ENCODE measurements at places on chromosomes 7 and 10.

DNA sequence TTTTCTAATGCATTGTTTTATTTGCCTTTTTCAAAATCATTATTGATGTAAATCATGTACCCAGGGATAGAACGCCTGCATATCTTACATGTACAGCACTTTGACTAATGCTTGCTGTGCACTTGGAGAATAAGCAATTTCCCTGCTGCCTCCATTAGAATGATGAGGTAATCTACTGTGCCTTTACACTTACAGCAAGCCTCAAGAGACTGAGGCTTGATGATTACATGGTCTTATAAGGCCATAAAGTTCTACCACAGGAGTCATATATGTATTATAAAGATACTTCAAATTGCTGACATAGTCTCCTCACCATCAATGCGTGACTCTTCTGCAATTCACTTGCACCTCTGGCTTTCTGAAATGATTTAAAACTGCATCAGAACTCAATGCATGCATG lies 328.6 kb upstream of the HGF start:
- DNase-seq: no peak

- no peak for DNase-seq
These were observed 50.3 kb upstream of the CABCOCO1 start for GRCh38 chr10:61612450-61612849.

DNA sequence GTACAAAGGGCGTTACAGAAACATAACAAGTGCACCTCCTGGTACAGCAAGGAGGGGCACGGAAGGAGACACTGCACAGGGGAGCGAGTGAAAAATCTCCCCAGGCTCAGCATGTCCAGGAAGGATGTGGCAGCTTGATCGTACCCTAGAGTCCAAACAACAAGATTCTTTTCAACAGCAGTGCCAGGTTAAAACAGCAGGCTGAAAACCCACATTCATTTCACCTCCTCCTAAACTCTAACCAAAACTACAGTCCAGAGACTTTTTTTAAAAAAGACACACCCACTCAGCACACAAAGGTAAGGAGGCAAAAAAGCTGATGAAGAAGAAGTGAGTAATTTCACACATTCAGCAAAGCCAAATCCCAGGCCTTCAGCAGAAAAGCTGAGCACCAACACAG lies 138.8 kb downstream of the SFMBT2 start:
- no peak for DNase-seq

- DNase-seq: peak; percentile 70
These were observed 589 bp downstream of the LDB1 start for GRCh38 chr10:102119417-102120141.

GRCh38 chr10:72847681-72848080 lies 45.9 kb upstream of the OIT3 start:
- DNase-seq: no peak

DNA sequence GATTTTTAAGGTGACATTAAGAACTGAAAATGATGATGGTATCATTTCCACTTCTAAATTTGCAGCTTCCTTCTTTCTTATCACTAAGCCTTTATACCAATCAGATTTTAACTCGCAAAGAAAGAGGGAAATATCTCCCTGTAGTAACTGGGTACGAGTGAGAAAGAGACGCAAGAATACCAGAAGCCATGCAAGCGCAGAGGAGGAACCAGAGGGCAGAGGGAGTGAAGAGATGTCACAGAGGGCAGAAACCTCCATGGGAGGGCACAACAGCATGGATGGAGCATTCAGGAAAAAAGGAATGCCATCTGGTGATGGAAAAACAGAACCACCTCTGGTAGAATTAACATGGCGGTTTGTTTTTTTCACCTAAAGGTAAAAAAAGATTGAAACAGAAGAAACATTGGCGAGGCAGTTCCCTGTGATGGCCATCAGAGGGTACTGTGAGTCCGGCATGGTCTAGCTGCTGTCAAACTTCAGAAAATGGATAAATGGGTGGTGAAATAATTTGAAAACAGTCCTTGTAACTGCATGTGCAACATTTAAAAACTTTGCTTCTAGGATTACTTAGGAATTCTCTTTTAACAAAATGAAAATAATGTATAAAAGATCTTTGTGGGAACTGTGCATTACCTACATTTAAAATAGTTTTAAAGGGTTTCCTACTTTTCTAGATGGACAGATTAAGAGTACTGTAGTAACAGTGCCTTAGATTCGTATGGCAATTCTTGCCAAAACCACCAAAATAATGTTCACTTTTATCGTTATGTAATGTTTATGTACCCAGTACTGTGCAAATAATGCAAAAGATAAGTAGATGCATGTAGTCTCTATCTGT lies 91.8 kb downstream of the ARHGAP12 start:
- DNase-seq: no peak

DNA sequence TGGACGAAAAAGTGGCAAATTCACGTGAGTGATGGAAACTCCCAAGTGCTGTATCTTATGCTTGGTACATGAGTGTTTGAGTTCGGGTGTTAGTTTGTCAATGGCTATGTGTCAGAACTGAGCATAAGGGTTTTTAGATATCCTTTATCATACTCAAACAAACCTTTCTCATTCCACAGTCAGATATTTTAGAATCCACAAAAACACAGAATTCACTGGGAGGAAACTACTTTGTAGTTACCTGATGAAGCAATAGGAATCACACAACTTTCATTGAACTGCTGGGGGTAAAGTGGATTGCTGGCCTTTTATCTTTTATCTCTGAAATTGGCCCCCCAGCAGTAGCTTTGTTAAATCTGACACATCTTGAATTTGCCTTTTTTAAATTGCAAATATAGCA lies 64.0 kb downstream of the DKK1 start:
- DNase-seq: no peak

GRCh38 chr10:91556691-91557566 lies 75.9 kb downstream of the PPP1R3C start:
- no peak for DNase-seq

- DNase-seq: no peak
These were observed 4.7 kb downstream of the CCNY start for GRCh38 chr10:35340975-35341374.

GRCh38 chr7:16178092-16178491 lies 243.2 kb downstream of the CRPPA start:
- no peak for DNase-seq

GRCh38 chr7:151461096-151461941 lies 21.4 kb upstream of the CRYGN start:
- no peak for DNase-seq

- DNase-seq: no peak
These were observed 107.5 kb downstream of the ADAM22 start for GRCh38 chr7:88041583-88041982.

GRCh38 chr10:100888957-100889356 lies 23.8 kb upstream of the SLF2 start:
- no peak for DNase-seq

- DNase-seq: no peak
These were observed 146.8 kb downstream of the ADCY1 start for GRCh38 chr7:45720989-45721388.

DNA sequence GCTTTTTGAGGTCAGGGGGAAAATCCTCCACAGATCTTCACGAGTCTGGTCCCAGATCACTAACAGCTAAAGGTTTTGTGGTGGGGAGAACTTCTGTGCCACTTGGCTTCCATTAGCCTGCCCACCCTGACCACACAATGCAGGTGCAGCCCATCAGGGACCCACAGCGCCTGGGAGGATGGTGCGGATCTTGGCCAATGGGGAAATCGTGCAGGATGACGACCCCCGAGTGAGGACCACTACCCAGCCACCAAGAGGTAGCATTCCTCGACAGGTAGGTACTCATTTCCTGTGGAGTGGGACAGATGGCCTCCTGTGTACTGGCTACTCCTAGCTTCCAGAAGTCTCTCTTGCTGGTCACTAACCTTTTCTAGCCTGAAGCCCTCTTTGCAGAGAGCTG lies 1.5 kb downstream of the FAM241B start:
- DNase-seq: no peak

- DNase-seq: peak; percentile 13
These were observed 106.4 kb downstream of the AMPH start for GRCh38 chr7:38524786-38525185.

- DNase-seq: no peak
These were observed 59.5 kb upstream of the CUX1 start for GRCh38 chr7:101757879-101758278.

GRCh38 chr10:122342293-122343134 lies 32.0 kb upstream of the PLEKHA1 start:
- DNase-seq: peak; percentile 17

- peak; percentile 93 for DNase-seq
These were observed 24.2 kb downstream of the IFIT3 start for GRCh38 chr10:89351780-89352597.

- DNase-seq: peak; percentile 37
These were observed 193.1 kb upstream of the SEMA3C start for GRCh38 chr7:81111781-81112540.

GRCh38 chr7:75644589-75644988 lies 94.2 kb downstream of the HIP1 start:
- DNase-seq: no peak

DNA sequence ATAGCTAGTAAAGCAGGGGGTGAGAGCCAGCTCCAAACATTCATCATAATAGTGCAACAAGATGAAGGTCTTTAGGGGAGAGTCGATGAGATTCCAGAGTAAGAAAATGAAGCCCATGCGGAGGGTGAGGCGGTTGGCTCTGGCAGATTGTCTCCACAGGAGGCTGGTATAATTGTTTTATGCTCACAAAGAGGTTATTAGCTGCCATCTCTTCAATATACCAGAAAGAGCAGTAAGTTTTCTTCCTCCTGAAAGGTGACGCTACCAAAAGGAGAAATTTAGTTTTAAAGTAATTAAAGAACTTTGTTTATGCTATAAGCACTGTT lies 59.2 kb upstream of the KCNIP2 start:
- DNase-seq: no peak

DNA sequence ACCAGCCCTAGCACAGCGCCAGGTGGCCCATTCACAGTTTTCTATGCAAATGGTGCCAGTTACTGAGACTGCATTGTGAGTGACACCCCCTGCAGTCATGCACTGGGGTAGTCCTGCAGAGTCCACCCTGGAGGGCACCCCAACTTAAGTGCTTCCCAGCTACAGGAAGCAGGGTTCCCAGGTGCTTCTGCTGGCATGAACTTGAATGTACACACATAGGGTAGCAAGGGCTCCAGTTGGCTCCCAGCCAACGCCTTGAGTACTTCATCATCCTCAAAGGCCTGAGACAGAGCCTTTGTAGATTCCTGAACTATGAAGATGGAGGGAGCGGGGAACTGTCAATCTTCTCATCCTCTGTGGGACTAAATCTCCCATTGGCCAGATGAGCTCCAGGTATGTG lies 11.5 kb upstream of the NPFFR1 start:
- DNase-seq: no peak

GRCh38 chr7:44391746-44392617 lies 66.6 kb upstream of the CAMK2B start:
- no peak for DNase-seq

DNA sequence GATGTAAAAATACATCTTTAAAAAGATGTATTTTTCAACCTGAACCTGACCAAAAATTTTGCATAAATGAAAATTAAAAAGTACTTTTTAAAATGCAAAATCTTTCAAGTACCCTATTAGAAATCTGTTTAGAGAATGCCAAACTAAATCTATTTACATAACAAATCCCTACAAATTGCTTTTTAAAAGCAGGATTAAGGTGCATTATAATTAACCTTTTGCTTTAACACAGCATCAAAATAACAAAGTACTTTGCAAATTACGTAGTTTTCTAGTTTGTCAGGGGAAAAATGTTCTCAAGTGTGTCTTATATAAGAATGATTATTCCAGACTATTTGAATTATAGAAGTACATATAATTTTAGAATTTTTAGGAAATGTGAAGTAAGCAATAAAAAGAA lies 160.8 kb downstream of the VPS50 start:
- no peak for DNase-seq

- DNase-seq: no peak
These were observed 40.8 kb upstream of the LRRN3 start for GRCh38 chr7:111049971-111050680.

- DNase-seq: no peak
These were observed 322.7 kb upstream of the PFKP start for GRCh38 chr10:2744547-2745200.

DNA sequence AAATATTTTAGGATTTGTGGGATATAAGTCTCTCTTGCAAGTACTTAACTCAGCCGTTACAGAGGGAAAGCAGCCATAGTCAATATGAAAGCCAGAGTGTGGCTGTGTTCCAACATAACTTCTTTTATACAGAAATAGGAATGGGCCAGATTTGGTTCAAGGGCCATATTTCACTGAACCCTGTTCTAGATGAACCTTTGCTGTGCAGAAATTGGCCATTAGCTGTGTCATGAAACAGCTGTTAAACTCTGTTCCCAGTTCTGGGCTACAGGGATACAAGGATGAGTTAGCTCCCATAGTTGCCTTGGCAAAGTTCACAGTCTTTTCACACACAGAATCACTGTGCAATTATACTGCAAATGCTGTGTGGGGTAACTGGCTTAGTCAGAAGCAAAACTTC lies 213.9 kb upstream of the LRRN3 start:
- DNase-seq: no peak

GRCh38 chr10:43863859-43864591 lies 215.3 kb upstream of the ZNF32 start:
- peak; percentile 71 for DNase-seq

DNA sequence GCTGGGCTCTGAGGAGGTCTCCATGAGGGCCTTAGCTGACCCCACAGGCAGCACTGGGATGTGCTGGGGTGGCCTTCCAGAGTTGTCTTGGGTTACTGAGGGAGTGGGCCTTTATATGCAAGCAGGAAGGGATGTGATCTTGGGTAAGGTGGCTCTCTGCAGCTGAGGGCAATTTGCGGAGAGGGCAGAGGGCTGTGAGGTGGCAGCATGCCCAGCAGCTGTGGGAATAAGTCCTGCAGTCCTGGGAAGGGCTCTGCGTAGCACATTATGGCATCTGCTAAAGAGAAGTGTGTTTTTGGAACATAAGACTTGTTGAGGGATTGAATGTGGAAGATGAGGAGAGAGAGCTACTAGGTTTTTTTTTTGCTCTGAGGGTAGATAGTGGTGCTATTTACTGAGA lies 99.6 kb upstream of the KMT2E start:
- no peak for DNase-seq

- no peak for DNase-seq
These were observed 43.9 kb downstream of the APBB1IP start for GRCh38 chr10:26481914-26482550.

DNA sequence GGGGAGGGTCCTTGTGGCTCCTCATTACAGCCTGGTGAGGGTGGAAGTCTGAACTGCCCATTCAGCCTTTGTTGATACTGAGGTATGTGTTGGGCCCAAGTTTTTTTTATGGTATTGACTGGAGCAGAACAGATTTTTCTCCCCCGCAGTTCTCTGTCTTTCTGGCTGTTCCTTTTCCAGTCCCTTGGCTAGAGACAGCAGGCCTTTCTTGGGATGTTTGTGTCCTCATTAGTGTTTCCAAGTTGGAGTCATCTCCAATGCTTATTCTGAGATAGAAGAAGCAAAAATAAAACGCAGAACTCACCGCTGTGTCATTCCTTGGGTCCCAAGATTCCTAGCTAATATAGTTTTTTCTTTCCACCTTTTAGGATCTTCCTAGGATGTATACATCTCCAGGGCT lies 193.3 kb downstream of the RAMP3 start:
- DNase-seq: no peak

- no peak for DNase-seq
These were observed 177.7 kb downstream of the CXCL12 start for GRCh38 chr10:44207160-44207559.
